Cerebellar nuclear complex (tissue), 1 donor: ENCODE measurements at places on chromosomes 13 and 19.

GRCh38 chr19:12984683-12985048 is 10.6 kb upstream of the NFIX start:
- DNase-seq = no peak

GRCh38 chr19:33261511-33262189 is 36.0 kb upstream of the SLC7A10 start:
- DNase-seq = no peak

- no peak for DNase-seq
These were observed 24.3 kb upstream of the SHFL start for GRCh38 chr19:10061717-10062310.

- DNase-seq = no peak
These were observed 275.1 kb downstream of the DCLK1 start for GRCh38 chr13:35856084-35856483.

GRCh38 chr13:65508745-65509144 is 1721.4 kb downstream of the PCDH9 start:
- DNase-seq = no peak

- no peak for DNase-seq
These were observed 6.6 kb upstream of the GADD45B start for GRCh38 chr19:2469102-2469914.
